ENCODE measurements at places on chromosomes 16 and 17.

- DNase-seq: no peak
Measured at GRCh38 chr16:56823081-56823733, 41.8 kb upstream of the SLC12A3 start.

- no peak for DNase-seq
Measured at GRCh38 chr17:64077379-64077778, 52.6 kb downstream of the ERN1 start.

GRCh38 chr17:31931756-31932155 is 5.1 kb upstream of the SUZ12 start:
- no peak for DNase-seq

DNA sequence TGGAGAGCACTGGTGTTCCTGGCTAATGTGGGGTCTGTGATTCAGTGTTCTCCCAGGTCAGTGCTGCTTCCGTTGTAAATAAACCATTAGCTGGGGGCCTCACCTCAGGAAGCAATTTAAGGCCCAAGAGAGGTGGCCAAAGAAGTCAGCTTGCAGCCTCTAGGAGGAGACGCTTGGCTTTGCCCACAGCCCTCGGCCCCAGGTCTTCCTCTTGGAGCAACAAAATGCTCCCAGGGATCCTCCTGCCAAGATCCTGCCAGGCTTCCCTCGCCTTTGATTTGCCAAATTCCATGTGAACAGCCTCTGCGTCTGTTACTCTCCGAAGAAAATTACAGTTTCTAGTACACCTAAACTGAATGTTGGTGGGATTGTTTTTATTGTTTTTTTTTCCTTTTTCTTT is 62.4 kb upstream of the TBX2 start:
- DNase-seq: no peak

Measured in activated effector memory CD4-positive, alpha-beta T cell treated with anti-CD3 and anti-CD28 coated beads, Interleukin-2, amount 50 U/mL, for 16 hours (primary cell).